GM13976 (cell line): ENCODE measurements at places on chromosomes 2 and 18.
A peak's percentile ranks its signal among the peaks of the same experiment; 100 is the strongest.

- DNase-seq: peak; percentile 61
Observed at GRCh38 chr2:29238497-29238896, 123.3 kb downstream of the CLIP4 start.

GRCh38 chr2:132373391-132374135 lies 43.0 kb upstream of the GPR39 start:
- DNase-seq: no peak

- peak; percentile 67 for DNase-seq
Observed at GRCh38 chr2:17813742-17814473, 2.4 kb upstream of the MSGN1 start.

- DNase-seq: no peak
Observed at GRCh38 chr18:79736230-79736629, 56.6 kb downstream of the CTDP1 start.

DNA sequence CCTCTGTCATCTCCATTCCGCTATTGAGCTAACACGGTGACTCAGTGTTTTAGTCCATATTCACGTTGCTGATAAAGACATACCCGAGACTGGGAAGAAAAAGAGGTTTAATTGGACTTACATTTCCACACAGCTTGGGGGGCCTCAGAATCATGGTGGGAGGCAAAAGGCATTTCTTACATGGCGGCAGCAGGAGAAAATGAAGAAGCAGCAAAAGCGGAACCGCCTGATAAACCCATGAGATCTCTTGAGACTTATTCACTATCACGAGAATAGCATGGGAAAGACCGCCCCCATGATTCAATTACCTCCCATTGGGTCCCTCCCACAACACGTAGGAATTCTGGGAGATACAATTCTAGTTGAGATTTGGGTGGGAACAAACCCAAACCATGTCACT lies 22.6 kb upstream of the CXXC1 start:
- no peak for DNase-seq

GRCh38 chr2:180443888-180444287 lies 436.8 kb upstream of the CWC22 start:
- DNase-seq: no peak
